Activated CD4-positive, alpha-beta memory T cell treated with anti-CD3 and anti-CD28 coated beads, Interleukin-2, amount 10 ng/mL, durations not matched to agents 7 days and 5 days (primary cell): ENCODE measurements at places on chromosomes 12 and 14. TPM values are rescaled to one million over a fixed set of nuclear protein-coding genes. Genes with fewer than 3 reads are reported as not detected.

DNA sequence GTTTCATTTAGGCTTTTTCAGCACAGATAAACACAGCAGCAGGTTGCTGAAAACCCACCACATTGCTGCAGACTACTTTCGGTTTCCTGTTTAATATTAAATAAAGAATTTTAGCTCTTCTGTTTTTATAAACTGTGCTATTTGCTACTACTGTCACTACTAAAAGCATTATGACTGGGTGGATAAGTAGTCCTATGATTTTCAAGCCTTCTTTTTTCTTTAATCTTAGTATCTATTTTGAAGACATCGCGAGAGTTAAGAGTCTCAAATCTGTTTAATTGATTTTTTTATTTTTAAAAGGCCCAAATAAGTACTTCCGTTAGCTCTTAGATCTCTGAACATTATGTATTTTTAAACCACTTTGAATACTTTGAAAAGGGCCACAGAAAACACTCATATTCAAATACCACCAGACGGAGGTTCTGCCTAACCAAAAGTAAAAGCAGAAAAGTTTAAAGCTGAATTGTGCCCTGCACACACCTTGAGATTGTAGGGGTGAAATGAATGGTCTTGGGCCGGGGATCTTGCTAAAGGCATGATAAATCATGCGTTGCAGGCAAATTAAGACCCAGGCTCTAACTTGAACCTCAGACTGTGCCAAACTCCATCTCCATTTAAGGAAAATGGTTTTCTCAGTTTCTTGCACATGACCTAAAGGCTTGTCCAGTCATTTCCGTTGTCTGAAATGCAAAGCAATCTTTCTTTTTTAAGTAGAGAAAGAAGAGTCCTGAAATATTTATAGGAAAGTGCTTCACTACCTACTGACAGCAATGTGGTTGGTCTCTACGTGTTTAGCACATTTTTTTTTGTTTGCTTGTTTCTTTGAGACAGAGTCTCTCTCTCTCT lies 13.6 kb upstream of the FOXN3 start:
- peak; percentile 48 for DNase-seq

DNA sequence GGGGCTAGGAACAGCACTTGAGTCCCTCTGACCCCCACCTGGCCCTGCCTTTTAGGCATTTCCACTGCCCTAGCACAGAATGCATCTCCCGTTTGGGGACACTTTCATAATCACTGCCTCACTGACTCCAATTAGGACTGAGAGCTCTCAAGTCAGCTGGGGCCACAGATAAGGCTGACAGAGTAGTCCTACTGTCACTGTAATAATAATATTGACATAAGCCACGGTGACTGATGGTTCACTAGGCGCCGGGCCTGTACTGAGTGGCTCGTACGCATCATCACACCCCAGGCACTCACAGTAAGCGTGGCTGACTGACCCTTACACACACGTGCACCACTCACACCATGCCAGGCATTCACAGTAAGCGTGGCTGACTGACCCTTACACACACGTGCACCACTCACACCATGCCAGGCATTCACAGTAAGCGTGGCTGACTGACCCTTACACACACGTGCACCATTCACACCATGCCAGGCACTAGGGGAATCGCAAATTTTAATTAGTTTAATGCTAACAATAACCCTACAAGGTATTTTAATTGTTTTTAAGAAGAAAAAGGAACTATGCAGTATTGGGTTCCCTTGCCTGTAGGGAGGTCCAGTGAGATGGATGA lies 87.7 kb downstream of the CHGA start:
- no peak for DNase-seq

DNA sequence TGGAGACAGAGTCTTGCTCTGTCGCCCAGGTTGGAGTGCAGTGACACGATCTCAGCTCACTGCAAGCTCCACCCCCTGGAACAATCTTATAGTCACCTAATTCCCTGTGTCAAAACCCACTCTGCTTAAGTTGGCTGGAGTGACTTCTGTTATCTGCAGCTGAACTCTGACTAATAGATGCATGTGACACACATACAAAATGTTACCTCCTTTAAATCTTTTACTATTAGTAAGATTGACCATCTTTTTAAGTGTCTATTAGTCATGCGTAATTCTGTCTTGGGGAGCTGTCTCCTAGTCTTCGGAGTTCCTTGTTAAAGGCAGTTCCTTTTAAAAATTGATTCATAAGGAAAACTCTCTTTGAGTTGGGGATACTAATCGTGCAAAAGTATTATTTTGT lies 7.4 kb downstream of the IFI27L1 start:
- no peak for DNase-seq

- no peak for DNase-seq
These were observed 2.3 kb downstream of the HMGA2 start for GRCh38 chr12:65826353-65827171.

GRCh38 chr14:95869776-95870175 lies 6.9 kb upstream of the TUNAR start:
- DNase-seq, result no peak

- DNase-seq, result no peak
These were observed 207.5 kb upstream of the PWP1 start for GRCh38 chr12:107477947-107478610.

- no peak for DNase-seq
These were observed 41.3 kb downstream of the RAB3IP start for GRCh38 chr12:69779928-69780327.

- no peak for DNase-seq
These were observed 60.6 kb upstream of the DIO3 start for GRCh38 chr14:101500681-101501080.

DNA sequence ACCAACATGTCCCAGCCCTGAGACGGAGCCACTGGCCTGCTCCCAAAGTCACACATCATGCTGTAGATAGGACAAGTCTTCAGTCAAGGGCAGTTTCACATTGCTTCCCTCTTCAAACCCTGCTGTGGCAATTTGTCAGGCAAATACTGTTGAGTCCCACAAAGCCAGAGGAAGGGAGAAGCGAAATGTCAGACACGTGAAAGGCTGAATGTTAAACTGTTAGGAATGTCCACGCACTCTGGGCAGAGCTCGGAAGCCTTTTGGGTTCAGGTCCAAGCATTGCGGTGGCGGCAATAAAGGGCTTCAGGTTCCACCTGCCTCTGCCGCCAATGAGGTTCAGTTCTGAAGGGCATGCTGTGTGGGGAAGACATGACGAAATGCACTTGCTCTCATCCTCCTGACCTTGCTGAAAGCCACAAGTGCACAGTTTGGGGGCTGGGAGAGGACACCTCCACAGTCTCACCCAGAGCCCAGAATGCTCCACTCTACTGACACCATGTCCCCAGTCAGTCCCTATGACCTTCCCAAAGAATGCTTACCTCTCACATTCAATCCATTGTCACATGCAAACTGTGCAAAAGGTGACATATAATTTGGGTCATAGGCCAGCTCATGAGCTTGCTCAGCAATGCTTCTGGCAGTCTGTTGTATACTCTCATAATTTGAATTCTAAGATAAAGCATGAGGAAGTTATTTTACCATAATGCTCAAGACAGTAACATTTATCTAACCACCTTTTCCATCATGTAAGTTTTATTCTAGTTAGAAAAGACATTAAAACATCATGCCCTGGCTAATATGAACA lies 35.7 kb downstream of the RAD9B start:
- DNase-seq, result no peak

Gene KRT75
- not detected for total RNA-seq

Gene PAWR
- total RNA-seq, result 3.3 TPM

Gene DPPA3
- total RNA-seq, result not detected

Gene RD3L
- not detected for total RNA-seq
